Neural cell (in vitro differentiated cells): ENCODE measurements at places on chromosomes 5 and 9. TPM values are rescaled to one million over a fixed set of nuclear protein-coding genes. Genes with fewer than 3 reads are reported as not detected.

The IL5 gene
- polyA plus RNA-seq = not detected in 2 replicates

The DOCK2 gene
- polyA plus RNA-seq = 0.15 TPM in 1 of 2 replicates, not detected in the other

The CDKN2B-AS1 gene
- not detected in 2 replicates for polyA plus RNA-seq

The HOMER1 gene
- 28.1 and 30.6 TPM in 2 replicates for polyA plus RNA-seq

The CAVIN4 gene
- 14.5 and 15.3 TPM in 2 replicates for polyA plus RNA-seq

The DPH7 gene
- polyA plus RNA-seq = 145 and 195 TPM in 2 replicates

The TAF11L10 gene
- polyA plus RNA-seq = not detected in 2 replicates

The PRDM9 gene
- polyA plus RNA-seq = not detected in 2 replicates

The GCNT4 gene
- not detected in 2 replicates for polyA plus RNA-seq

The ZBTB26 gene
- polyA plus RNA-seq = 7.0 and 8.5 TPM in 2 replicates

The BARHL1 gene
- not detected in 2 replicates for polyA plus RNA-seq

The SURF4 gene
- 65.2 and 78.3 TPM in 2 replicates for polyA plus RNA-seq

The SPATA31A3 gene
- polyA plus RNA-seq = not detected in 2 replicates

The RORB gene
- polyA plus RNA-seq = 0.54 and 0.77 TPM in 2 replicates

The SLC36A3 gene
- polyA plus RNA-seq = not detected in 2 replicates

The LCN1 gene
- not detected in 2 replicates for polyA plus RNA-seq

The FAM151B gene
- 3.3 and 5.3 TPM in 2 replicates for polyA plus RNA-seq

The PRSS3 gene
- not detected in 2 replicates for polyA plus RNA-seq
